ENCODE measurements at places on chromosomes 11 and 22.

DNA sequence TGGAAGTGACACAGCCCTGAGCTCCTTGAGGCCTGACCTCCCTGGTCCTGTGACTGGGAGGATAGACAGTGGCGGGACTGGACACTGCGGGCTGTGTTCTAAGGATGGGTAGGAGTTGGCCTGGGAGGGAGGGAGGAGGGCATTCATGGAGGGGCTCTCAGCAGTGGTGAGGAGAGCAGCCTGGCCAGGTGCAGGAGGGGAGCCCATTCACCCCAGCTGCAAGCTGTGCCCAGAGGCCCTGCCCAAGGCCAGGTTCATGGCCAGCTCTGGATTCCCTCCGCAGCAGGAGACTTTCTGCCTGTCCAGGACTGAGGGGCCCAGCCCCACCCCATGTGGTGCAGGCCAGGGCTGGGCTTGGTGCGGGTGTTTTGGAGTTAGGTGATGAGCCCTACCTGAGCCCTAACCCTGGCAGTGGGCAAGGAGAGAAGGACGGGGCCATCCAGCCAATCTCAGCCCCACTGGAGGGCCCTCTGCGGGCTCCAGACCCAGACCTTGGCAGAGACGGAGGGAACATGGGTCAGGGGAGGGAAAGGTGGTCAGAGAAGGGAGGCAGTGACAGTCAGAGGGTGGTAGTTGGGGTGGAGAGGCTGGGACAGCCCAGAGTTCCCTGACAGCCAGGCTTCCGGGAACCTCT is 26.8 kb downstream of the CACNA1I start:
- no peak for DNase-seq

DNA sequence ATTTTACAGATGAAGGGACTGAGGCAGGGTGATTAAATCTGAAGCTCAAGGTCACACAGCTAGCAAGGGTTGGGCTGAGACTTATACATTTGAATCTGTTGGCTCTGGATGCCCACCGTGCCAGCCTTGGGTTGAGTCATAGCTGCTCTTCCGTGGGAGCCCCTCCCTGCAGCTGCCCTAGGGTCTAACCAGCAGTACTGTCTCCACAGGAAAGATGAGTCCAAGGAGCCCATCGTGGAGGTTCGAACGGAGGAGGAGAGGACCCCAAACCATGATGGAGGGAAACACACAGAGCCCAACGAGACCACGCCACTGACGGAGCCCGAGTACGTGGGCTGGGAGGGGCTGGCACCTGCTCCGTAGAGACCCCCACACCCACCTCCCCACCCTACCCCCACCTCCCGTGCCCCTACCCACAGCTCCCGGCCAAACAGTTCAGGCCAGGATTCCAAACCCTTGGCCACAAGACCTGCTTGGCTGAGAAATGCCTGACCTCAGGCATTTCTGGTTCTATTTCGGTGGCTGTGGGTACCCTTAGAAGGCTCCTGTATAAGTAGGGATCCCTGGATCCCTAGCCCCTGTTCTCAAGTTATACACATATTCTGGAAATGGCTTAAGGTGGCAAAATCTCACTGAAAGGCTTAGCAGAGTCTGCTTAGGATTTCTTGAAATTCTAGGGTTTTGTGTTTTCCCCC is 42.7 kb upstream of the TTC12 start:
- no peak for DNase-seq

GRCh38 chr11:3056296-3057068 is 741 bp downstream of the CARS1 start:
- DNase-seq, result no peak

- no peak for DNase-seq
Measured at GRCh38 chr11:62804310-62805075, 747 bp downstream of the NXF1 start.

All from GM10248 (cell line).